ENCODE measurements at places on chromosomes 3 and 15.

DNA sequence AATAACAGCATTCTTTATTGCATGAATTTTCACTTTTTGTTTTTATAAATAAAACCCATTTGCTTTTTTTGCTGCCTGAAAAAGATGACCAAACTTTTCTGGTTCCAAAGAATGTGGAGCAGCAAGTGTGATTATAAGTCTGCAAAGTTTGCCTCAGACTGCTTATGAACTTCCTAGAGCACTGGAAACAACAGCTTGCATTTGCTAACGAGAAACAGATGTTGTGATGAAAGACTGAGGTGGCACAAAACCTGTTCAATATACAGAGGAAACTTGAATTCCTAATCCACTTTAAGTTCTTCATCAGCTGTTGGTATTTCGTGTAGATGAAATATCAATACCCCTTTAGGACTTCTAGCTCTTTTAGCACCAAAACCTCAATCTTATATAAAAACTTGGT, 9.3 kb downstream of the ZPLD1 start:
- DNase-seq = no peak

GRCh38 chr15:83999396-84000135, 236.0 kb upstream of the GOLGA6L4 start:
- no peak for DNase-seq

GRCh38 chr3:135083179-135083578, 288.1 kb downstream of the EPHB1 start:
- no peak for DNase-seq

GRCh38 chr3:45191424-45191823, 34.7 kb downstream of the TMEM158 start:
- no peak for DNase-seq

- DNase-seq = no peak
These were observed 30.2 kb upstream of the CHMP2B start for GRCh38 chr3:87196879-87197278.

DNA sequence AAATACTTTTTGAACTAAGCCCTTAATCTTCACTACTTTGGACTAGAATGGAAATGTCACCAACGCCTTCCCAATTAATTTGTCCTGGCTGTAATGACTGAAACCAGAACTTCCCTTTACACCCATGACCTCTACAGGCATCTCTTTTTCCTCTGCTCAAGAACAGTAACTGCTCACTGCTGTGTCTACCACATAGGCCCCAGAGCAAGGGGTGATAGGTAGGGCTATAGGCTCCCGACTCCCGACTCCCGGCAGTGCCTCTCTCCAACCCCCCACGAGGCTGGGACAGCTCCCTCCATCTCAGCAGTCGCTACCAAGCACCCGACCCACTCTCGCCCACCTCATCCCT, 384 bp upstream of the LEKR1 start:
- DNase-seq = no peak

GRCh38 chr15:40266828-40267304, 16.0 kb downstream of the ANKRD63 start:
- DNase-seq = peak; percentile 22

- DNase-seq = no peak
These were observed 62.6 kb upstream of the IQSEC1 start for GRCh38 chr3:13135811-13136321.

GRCh38 chr3:10647376-10647775, 142.0 kb upstream of the ATP2B2 start:
- DNase-seq = no peak

- DNase-seq = no peak
These were observed 169.3 kb downstream of the ADAMTS17 start for GRCh38 chr15:100172356-100173024.

DNA sequence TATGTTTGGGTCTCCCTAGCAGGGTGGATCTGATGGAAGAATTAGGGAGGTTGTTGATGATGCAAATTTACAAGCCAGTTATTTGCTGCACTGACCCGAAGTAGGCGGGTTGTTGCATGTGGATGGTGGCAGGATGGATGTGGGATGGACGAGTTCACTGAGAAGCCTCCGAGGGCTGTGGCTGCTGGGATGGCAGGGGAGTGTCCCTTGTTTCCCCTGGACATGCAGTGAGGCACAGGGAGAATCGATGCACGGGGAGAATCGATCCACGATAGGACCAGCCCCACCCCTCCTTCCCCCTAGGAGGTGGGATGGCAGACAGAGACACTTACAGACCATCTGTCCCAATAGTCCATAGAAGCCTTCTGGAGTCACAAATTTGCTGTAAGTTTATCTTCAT, 31.0 kb upstream of the KLF13 start:
- DNase-seq = no peak

DNA sequence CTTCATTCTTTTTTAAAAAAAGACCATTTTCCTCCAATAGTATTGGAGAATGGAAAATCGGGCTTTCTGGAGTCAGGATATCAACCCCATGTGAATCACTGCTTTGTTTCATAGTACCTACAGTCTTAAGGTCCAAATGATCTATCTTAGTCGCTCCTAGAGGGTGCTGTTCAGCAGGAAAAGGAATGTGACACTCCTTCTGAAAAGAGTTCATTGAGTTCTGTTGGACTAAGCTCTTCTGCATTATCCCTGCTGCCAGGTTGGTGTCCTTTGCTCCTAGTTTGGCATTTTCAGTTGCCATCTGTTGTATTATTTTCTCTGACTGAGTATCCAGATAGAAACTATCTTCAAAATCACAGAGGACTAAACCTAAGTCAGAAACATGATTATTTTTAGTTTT, 57.2 kb downstream of the POLQ start:
- DNase-seq = no peak

DNA sequence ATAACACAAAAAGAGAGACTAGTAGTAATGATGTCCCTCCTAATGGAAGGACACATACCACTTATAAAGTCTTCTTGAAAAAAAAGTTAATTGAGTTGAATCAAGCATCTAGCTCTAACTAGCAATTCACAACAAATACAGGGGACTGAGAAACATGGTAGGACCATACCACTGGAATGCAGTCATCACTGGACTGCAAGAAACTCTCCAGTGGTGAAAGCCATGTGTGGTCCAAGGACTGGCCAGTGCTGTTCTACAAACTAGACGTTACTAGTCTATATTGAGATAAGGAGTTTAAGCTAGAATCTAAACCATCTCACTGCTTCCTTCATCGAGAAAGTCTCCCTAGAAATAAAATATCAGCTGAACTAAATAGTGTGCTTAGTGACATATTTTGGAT, 16.7 kb downstream of the FBN1 start:
- DNase-seq = no peak

GRCh38 chr3:158846803-158847451, 45.1 kb downstream of the MFSD1 start:
- no peak for DNase-seq

DNA sequence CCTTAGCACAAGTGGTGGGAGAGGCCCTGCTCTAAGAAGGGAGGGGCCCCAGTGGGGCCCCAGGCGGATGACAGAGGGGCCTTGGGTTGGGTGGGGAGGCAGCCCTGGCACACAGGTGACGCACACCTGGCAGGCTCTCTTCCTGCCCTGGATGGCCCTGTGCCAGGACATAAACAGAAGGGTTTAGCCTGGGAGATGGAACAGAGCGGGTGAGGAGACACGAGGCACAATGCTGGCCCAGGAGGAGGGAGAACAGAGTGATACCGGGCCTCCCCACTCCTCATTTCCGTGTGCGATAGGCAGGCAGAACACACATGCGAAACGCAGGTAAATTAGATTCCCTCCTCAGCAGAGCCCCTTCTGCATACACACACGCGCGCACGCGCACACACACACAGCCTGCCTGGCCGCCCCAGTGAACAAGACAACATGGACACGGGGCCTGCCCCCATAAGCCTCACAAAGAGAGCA, 39.8 kb downstream of the IDH2 start:
- DNase-seq = no peak

GRCh38 chr3:127860211-127860696, 37.9 kb upstream of the MGLL start:
- DNase-seq = no peak

- no peak for DNase-seq
These were observed 33.1 kb downstream of the RNU5B-1 start for GRCh38 chr15:65337436-65338070.

DNA sequence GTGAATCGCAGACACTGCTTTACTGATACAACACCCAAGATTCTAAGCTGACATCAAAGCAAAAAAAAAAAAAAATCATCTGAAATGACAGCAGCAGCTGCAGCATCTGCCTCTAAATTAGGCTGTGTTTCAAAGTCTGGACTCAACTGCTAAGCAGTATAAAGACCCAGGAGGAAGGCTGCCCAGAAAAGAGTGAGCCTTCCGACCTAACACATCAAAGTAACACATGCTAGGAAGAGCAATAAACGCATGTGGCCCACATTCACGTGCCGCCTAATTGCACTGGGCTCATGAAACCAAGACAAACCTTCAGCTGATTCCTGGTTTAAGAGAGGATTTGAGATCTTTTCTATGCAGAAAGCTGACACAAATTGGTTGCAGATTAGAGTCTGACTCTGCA, 317.1 kb downstream of the ZIC4 start:
- no peak for DNase-seq

- DNase-seq = no peak
These were observed 17.5 kb downstream of the TGM5 start for GRCh38 chr15:43249236-43249635.

DNA sequence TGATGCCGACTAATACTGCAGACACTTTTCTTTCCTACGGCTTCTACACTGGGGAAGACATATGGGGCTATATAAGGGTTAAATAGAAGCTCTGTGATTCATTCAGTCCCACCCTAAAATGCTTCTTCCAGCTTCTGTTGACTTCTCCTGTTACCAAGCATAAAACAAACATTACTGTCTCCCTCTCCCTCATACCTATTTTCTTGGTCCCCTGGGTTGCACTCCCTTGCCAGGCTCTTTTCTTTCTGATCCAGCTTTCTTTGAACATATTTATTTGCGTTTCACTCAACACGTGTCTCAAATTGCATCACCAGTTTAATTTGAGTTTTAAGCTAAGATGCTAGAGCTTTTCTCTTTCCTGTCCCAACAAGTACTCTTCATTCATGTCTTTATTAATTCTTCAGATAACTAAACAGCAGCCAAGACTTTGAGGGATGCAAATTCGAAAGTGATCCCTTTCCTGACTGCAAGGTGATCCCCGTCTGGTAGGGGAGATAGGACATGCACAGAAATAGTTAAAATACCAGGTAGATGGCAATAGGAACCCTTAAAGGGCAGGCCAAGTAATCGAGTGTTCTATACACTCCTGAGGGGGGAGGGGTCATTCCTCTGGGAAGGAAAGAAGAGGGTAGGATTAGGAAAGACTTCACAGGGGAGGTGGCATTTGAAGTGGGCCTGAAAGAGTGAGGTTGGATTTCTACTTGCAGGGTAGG, 198.6 kb upstream of the BCL6 start:
- no peak for DNase-seq

Data from caudate nucleus (tissue), 63 donors.